ENCODE measurements at places on chromosomes 5 and 9. TPM values are rescaled to one million over a fixed set of nuclear protein-coding genes. Genes with fewer than 3 reads are reported as not detected.

DNA sequence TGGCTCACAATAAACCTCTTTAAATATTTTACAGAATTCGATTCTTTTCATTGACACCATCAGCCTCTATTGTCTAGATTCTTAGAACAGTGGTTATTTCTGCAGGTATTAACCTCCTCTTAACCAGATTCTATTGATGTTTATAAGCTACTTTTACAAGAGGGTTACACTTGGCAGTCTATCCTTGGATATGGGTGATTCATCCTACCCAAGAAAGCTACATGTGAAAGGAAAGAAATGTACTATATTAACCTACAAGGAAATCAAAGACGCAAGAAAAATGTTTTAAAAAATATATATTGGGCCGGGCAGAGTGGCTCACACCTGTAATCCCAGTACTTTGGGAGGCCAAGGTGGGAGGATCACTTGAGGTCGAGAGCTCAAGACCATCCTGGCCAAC lies 16.7 kb downstream of the SLC25A25 start:
- H3K27me3 ChIP-seq = no peaks in the 10 kb centered on the region
- no peaks in the 10 kb centered on the region for H3K4me1 ChIP-seq

GRCh38 chr9:91416096-91416712 lies 7.4 kb downstream of the NFIL3 start:
- H3K27ac ChIP-seq = no peak overlapping the region
- no peaks in the 10 kb centered on the region for H3K36me3 ChIP-seq
- H3K4me1 ChIP-seq = no peaks in the 10 kb centered on the region
- no peak for DNase-seq
- no peaks in the 10 kb centered on the region for H3K27me3 ChIP-seq

The PCA3 gene
- not detected for total RNA-seq

The VAV2 gene
- 8.8 TPM for total RNA-seq

The SPOCK1 gene
- total RNA-seq = 52.0 TPM

The OSMR gene
- 54.0 TPM for total RNA-seq

The CDC26 gene
- 46.2 TPM for total RNA-seq
